ENCODE measurements at places on chromosomes 1 and 21.

GRCh38 chr1:242219298-242219901, 220.5 kb upstream of the MAP1LC3C start:
- no peak for DNase-seq

- no peak for DNase-seq
Measured at GRCh38 chr21:28431022-28431421, 561.7 kb downstream of the LTN1 start.

- DNase-seq: no peak
Measured at GRCh38 chr1:35452106-35452774, 105.0 kb downstream of the KIAA0319L start.

- DNase-seq: no peak
Measured at GRCh38 chr21:14995695-14996490, 68.9 kb downstream of the NRIP1 start.

- no peak for DNase-seq
Measured at GRCh38 chr1:53850082-53850673, 12.1 kb upstream of the NDC1 start.

GRCh38 chr1:111225717-111226400, 1.7 kb upstream of the CHI3L2 start:
- DNase-seq: peak; percentile 35

DNA sequence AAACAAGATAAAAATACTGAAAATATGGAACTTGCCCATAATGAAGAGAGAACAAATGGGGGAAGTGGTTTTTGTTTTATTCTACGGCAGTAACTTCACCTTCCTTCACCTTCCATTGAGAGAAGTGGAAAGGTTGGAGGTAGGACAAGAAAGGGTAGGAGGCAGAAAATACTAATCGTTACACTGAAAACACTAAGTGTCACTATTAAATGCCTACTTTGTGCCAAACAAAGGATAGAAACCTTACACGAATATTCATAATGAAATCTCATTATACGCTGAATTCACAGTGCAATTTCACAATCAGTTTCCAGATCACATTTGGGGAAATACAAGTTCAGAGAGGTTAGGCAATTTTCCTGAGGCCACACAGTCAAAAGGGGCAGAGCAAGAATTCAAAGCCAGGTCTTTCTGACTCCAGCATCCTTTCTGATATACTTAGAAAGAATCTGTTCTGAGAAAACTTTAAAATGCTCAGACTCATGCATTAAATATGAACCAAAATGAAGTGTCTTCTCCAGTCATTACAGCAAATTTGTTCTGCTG, 3.0 kb downstream of the TIAM1 start:
- DNase-seq: no peak

- DNase-seq: no peak
Measured at GRCh38 chr1:39732730-39733129, 6.0 kb upstream of the PPIE start.

DNA sequence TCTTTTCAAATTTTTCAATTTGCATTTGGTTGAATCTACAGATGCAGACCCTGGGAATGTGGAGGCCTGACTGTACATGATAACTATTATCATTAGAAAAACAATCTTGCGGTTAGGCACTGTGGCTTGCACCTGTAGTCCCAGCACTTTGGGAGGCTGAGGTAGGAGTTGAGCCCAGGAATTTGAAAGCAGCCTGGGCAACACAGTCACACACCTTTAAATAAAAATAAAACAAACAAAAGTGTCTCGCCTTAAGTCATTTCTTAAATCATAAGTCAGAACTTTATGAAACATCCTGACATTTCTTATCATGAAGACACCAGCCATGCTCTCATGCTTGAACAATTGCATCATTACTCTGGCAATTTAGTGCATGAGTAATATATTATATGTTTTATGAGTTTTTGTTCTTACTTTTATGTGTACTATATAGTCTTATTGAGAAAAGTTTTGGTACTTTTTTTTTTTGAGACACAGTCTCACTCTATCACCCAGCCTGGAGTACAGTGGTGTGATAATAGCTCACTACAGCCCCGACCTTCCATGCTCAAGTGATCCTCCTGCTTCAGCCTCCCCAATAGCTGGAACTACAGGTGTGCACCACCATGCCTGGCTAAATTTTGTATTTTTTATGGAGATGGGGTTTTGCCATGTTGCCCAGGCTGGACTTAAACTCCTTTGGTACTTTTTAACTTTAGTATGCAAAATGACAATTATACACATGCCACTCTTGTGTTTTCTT, 7.8 kb downstream of the TBX19 start:
- no peak for DNase-seq

DNA sequence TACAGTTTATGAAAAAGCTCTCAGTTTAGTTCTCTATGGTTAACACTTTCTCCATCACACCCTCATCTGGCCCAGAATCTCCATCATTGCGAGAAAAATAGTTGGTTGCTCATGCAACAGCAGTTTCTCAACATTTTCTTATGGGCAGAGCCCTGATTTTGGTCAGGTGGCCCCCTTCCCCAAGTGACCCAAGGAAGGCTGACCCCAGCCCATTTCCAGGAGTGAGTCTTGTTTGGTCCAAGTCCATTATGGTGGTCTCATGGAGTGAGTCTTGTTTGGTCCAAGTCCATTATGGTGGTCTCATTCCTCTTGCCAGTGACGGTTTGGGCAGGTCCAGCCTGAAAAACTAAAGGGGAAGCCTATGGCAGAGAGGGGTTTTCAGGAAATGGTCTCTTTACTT, 1.5 kb upstream of the TRIM62 start:
- DNase-seq: no peak

- no peak for DNase-seq
Measured at GRCh38 chr1:206419783-206420182, 50.5 kb upstream of the IKBKE start.

- no peak for DNase-seq
Measured at GRCh38 chr1:100445565-100445964, 92.4 kb upstream of the GPR88 start.

DNA sequence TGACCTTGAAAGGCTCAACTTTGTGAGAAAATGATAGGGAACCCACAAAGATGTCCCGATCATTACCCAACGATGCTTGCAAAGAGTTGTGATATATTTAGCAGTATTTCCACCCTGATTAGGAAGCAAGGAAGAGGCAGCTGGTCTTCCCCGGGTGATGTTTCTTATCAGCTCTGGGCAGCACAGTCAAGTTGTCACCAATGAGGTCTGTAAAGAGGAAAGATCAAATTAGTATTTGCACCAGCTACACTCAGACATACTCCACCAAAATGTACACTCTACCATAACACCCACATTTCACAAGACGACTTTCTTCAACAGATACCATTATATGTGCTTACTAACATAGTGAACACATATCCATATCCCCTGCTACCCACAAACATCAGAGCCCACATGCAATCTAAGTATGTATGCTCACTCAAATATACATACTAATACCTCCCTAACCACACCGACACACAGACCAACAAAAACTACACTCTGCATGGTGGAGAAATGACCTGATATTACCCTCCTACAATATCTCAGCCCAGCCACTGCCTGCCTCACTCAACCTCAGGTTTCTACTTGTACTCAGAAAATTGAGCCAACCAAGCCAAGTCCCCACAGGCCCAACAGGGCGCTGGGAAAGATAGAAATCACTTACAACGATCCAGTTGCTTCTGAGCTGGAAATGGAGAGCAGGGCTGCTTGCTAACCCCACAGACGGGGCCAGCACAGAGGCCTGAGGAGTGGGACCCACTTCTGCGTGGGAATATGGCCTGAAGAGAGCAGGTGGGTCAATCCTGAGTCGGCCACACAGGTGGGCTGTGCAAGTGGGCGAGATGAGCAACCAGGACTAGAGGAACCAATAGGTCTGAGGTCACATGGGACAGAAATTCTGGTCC, 4.6 kb upstream of the BTG2 start:
- DNase-seq: no peak

- no peak for DNase-seq
Measured at GRCh38 chr1:223341121-223341520, 22.9 kb downstream of the SUSD4 start.

GRCh38 chr1:108668777-108669176, 7.9 kb upstream of the HENMT1 start:
- DNase-seq: no peak

GRCh38 chr1:155918660-155919059, 7.5 kb upstream of the RIT1 start:
- DNase-seq: no peak

DNA sequence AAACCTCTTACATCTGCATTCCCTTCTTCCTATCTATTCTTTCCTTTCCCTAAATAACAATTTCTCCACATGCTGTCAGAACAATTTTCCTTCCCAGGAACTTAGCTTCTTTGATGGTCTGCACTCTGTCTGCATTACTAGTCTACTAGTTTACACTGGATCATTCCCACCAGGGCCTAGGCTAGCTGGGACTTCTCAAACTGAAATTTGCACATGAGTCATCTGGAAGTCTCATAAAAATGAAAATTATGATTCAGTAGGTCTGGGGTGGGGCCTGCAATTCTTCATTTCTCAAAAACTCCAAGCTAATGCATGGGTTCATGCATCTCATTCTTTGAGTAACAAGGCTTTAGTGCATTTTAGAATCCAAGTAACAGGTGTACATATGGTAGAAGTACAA, 74.2 kb downstream of the GABPA start:
- no peak for DNase-seq

GRCh38 chr21:16578912-16579311, 849.1 kb downstream of the USP25 start:
- DNase-seq: no peak

DNA sequence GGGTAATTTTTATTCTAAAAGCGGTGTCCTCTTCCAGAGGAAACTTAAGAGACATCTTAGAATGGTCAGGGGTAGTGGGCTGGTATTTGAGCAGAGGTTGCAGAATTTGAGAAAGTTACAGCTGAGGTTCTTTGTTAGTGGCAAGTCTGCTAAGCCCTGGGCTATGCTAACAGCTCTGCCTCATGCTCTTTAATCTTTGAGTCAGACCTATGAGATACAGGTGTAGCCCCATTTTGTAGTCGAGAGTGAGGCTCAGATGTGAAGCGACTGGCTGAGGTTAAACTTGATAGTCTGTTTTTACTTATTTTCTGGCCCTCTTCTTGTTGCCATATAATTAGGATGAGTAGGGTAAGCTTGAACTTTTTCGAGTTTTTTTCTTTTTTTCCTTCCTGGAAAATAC, 4.7 kb downstream of the HMGN2 start:
- DNase-seq: no peak

DNA sequence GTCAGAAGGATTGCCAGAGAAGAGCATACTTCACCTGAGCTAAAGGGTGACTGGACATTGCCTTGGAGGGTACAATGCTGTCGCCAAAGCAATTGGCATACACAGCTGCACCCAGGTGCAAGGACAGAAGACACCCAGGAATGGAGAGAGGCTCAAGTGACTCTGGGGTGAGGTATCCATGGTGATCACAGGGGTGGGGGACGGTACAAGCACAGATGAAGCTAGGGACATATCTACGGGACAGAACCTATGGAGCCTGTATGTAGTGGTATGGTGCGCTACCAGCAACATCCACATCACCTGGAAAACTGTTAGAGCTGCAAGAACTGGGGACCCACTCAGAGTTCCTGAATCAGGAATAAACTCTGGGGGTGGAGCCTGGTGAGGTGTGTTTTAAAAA, 286.1 kb downstream of the PCP4 start:
- no peak for DNase-seq

GRCh38 chr21:43758111-43758641, 17.9 kb downstream of the CSTB start:
- no peak for DNase-seq

DNA sequence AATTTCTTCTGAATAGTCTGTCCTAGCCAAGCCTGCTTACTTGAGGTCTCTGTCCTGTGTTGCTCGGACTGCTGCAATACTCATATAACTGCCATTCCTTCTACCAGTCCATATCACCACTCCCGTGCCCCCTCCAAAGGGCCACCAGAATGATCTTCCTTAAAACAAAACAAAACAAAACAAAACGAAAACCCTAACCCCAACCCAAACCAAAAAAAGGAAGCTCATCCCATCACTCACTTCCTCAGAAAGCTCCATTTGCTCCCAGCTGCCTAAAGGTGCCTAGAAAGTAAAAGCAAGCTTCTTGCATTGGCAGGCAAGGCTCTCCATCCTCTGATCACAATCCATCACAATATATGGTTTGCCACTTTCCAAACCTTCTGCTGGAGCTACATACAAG, 20.3 kb downstream of the USP24 start:
- DNase-seq: no peak

- no peak for DNase-seq
Measured at GRCh38 chr21:35395728-35396127, 346.6 kb upstream of the RUNX1 start.

DNA sequence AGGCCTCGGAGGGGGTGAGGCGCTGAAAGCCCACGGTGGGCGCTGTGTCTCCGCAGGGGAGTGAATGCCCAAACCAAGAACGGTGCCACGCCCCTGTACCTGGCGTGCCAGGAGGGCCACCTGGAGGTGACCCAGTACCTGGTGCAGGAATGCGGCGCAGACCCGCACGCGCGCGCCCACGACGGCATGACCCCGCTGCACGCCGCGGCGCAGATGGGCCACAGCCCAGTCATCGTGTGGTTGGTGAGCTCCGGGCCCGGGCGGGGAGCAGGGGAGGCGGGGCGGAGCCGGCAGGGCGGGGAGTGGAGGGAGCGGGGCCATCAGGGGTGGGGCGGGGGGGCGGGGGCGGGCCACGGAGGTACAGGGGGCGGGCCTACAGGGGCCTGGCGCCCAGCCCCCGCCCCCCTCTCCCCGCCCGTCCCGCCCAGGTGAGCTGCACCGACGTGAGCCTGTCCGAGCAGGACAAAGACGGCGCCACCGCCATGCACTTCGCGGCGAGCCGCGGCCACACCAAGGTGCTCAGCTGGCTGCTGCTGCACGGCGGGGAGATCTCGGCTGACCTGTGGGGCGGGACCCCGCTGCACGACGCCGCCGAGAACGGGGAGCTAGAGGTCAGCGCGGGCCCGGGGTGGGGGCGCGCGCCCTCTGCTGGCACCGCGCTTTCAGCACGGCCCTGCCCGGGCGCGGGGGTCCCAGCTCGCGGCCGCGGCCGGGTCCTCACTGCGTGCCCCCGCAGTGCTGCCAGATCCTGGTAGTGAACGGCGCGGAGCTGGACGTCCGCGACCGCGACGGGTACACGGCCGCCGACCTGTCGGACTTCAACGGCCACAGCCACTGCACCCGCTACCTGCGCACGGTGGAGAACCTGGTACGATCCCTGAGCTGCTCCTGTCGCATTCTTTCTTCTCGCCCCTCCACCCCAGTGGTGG, 15.9 kb downstream of the ESPN start:
- DNase-seq: peak; percentile 71

Data from activated gamma-delta T cell treated with Interleukin-2 at 50 U/mL for 16 hours (primary cell).